NCI-H187 treated with DMSO at 0.1 percent for 48 hours (cell line): ENCODE measurements at places on chromosomes 12 and 14.

- no peak for DNase-seq
These were observed 209.6 kb upstream of the SLC16A7 start for GRCh38 chr12:59386236-59386635.

GRCh38 chr14:51139121-51139681 is 44.3 kb upstream of the TRIM9 start:
- DNase-seq, result no peak

- no peak for DNase-seq
These were observed 10.3 kb upstream of the ERP27 start for GRCh38 chr12:14948672-14949071.

DNA sequence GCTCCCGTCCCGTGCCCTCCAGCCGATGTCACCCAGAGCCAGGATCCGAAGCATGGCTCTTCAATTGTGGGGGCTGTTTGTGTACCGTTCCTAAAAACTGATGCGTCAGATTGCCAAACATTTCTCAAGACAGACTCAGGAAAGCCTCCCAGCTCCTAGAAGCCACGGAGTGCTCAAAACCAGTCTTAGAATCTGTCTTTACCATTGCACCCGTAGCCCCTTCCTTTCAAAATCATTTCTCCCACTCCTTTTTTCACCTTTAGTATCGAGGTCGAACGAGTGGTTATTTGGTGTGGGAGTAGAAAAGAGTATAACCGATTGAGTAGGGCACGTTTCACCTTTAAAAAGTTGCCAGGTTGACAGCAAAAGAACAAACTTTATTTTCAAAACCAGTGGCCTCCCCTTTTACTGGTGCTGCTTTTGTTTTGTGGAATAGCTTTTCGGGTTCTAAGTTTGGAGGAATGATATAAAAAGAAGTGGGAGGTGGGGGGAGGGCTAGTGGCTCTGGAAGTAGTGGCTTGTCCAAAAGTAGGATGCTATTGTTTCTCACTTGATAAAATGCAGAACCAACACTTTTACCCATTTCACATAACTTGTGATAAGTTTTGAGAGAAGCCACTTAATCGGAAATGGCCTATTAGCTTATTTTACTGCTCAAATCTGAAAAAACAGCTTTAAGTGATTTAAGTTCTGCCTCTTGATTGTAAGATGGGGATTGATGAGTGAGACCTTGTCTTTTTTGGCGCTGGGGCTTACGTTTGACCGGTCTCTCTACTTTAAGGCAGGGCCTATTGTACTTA is 803 bp downstream of the STK38L start:
- DNase-seq, result no peak

DNA sequence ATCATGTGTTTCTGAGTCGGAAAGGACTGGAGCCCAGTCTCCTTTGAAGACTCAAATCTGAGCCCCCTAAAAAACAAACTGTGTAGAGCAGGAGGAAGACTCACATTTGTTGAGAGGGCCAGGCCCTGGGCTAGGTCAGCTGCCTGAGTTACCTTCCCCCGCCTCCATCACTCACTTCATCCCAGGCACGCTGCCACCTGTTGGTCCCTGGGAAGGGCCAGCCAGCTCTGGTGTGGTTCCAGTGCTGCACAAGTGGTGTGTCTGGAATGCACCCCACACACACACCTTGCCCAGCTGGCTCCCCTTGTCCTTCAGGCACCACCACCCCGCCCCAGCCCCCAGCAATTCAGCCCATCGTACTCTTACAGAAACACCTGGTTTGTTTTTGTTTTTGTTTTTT is 9.0 kb downstream of the MVK start:
- no peak for DNase-seq
